ENCODE measurements at places on chromosomes 4 and X.
A peak's percentile ranks its signal among the peaks of the same experiment; 100 is the strongest.

DNA sequence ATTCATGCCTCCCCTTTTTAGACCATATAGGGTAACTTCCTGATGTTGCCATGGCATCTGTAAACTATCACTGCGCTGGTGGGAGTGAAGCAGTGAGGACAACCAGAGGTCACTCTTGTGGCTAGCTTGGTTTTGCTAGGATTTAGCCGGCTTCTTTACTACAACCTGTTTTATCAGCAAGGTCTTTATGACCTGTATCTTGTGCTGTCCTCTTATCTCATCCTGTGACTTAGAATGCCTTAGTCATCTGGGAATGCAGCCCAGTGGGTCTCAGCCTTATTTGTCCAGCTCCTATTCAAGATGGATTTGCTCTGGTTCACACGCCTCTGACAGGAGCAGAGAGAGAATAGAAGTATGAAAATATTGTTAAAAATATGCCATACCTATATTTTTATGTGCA lies 355.7 kb downstream of the ADGRL3 start:
- DNase-seq: peak; percentile 5

GRCh38 chr4:159171287-159171686 lies 68.4 kb downstream of the RAPGEF2 start:
- DNase-seq: no peak

DNA sequence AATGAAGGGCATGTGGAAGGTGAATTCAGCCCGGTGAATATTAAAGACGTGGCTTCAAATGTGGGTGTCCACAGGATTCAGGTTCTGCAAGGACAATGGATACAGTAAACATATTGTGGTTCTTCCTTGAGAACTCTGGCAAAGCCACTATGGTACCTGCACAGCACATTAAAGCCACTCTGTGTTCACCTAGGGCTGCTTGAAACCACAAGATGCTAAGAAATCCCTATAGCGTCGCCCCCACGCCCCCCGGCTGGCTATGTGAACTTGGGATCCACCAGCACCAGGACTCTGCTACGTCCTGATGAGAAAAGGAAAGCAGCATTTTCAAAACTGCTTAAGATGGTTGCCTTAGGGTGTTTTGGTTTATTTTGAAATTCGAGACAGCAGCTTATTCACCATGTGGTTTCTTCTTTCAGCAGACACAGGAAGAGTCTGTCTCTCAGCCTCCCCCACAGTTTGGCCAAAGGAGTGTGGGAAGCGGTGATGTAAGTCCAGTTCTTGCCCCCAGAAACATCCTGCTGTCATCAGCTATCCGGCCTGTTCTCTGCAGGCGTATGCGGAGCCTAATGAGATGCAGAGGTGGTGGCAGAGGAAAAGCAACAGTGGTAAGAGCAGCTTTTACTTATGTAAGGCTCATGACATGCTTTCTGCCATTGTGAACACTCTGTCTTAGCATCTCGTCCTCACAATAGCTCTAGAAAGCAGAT lies 111.5 kb downstream of the AFAP1 start:
- peak; percentile 27 for DNase-seq

DNA sequence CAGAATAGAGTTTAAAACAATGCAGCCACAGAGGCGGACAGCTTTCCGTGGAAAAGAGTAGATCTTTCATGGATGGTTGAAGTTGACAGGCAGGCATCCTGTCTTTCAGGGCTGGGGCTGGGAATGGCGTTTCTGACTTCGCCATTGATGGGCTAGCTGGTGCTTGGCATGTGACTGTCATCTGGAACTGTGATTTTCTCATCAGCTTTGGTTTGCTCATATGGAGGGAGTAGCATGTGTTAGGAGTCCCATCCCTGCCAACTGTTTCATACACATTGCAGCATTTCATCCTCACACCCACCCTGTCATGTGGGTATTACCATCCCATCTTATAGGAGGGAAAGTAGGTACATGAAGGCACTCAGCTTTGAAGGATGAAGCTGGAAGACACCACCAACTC lies 49.2 kb upstream of the STX18 start:
- DNase-seq: no peak

GRCh38 chrX:141638550-141638949 lies 49.0 kb downstream of the SPANXA2 start:
- DNase-seq: no peak

DNA sequence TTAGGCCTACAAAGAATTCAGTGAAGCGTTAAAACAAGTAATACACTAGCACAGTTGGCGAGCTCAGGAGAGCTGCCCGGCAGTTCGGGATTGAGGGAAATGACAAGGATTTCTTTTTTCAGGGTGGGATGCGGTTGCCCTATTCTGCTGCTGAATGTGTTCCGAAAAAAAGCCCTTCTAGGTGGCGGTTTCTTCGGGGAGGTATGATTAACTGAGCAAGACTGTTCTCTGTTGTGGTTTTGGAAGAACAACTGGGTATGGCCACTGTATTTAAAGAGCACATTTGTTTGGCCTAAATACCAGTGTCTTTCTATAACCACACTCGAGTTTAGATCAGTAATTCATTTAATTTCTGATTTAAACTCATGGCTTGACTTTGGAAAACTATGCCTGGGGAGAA lies 459.7 kb upstream of the FAT1 start:
- DNase-seq: peak; percentile 80

- DNase-seq: peak; percentile 64
Observed at GRCh38 chr4:102620697-102621497, 119.7 kb downstream of the NFKB1 start.

DNA sequence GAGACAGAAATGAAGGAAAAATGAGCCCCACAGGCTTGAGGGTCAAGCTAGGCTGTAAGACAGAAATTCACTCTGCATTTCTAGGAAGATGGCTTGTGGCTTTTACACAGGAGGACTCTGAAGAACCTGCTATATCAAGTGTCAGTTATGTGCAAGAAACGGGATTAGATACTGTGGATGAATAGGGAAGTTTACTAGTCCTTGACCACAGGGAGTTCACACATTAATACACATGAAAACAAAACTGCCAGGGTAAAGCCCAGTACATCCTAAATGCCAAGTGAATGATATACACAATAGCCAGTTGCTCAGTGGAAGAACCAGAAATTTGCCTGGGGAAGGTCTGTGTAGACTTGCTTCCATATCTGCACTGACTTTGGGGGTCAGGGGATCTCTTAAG lies 53.5 kb downstream of the TMEM131L start:
- DNase-seq: no peak

GRCh38 chrX:24902806-24903205 lies 113.0 kb downstream of the ARX start:
- no peak for DNase-seq

- DNase-seq: no peak
Observed at GRCh38 chr4:48746608-48747362, 33.3 kb downstream of the FRYL start.
